ENCODE measurements at places on chromosomes 12 and 14. TPM values are rescaled to one million over a fixed set of nuclear protein-coding genes. Genes with fewer than 3 reads are reported as not detected.

SIX4 gene
- 2.9 TPM for total RNA-seq

APOF gene
- total RNA-seq: not detected

DNA sequence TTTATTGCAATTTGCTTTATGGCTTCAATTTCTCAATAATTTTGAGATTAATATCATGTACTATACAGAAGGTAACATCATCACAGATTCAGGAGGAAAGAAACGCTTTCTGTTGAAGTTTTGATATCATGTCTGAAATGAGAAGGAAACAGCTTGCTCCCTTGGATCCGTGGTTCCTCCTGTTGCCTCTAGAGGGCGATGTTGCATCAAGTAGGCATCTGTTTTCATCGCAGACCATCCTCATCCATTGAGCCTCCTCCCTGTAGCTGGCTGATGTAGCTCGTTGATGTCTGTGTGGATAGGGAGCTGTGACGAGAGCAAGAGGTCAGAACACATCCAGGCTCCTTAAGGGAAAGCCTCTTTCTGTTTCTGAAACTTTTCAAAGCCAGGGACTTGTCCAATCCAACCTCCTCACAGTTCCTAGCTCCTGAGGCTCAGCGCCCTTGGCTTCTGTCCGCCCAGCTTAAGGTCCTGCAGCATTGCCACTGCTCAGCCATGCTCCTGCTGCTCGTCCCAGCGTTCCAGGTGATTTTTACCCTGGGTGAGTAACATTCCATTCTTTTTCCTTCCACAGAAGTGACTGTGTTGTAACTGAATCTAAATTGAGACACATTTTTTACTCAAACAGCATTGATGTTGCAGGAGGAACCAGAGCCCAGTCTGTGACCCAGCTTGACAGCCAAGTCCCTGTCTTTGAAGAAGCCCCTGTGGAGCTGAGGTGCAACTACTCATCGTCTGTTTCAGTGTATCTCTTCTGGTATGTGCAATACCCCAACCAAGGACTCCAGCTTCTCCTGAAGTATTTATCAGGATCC lies 304.8 kb upstream of the OR4E1 start:
- DNase-seq: peak; percentile 51

GRCh38 chr12:56110571-56110970 lies 5.9 kb upstream of the RPL41 start:
- no peak for DNase-seq

DNA sequence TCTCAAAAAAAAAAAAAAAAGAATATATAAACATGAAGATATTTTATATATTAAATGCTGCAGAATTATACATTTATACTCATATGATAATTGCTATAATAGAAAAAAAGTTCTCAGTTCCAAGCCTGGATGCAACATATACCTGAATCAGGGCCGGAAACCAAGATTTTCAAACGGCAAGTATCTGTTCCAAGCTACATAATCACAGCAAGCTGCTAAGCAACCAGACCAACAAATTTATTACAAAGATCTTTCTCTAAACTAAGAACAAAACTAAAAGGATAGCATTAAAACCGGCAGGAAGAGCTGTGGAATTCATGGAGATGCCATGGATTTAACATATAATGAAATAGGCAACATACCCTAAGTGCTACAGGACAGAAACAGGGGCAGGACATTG lies 7.1 kb downstream of the RACGAP1 start:
- no peak for DNase-seq

GRCh38 chr12:22610131-22610530 lies 14.8 kb upstream of the ETNK1 start:
- no peak for DNase-seq

GUCY2C gene
- total RNA-seq: not detected

RNASE1 gene
- total RNA-seq: 694 TPM

DNA sequence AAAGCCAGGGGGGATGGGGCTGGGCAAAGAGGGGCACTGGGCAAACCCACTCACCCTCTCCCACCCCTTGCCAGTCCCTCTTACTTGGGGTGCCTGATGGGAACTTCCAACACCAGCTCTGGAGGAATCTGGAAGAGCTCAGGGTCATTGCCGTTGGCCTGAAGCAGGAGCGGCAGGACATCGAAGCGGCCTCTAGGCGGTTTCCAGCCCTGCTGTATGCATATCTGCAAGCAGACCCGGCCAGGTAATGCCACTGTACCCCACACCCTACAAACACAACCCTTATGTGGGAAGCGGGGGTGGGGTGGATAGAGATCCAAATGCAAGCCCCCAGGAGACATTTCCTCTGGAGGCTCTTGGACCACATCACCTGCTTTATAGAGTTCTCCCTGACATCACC lies 83.6 kb downstream of the NOS1 start:
- no peak for DNase-seq

MYF5 gene
- total RNA-seq: not detected

CMKLR1 gene
- total RNA-seq: 25.6 TPM

DNA sequence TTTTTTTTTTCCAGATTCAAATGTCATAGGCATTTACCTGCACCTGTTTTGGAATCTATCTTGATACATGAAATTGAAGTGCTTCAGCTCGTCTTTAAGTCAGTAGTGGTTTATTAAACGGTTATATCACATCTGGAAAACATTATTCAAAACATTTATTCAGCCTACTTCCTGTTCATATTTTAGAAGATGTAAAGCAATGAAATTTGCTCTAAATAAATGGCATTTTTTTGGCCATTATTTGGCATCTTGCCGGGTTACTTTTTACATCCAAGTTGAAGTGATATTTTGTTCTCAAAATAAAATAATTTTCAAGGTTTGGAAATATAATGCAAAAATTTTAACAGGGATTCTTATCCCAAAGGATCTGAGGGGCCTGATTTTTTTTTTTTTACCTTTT lies 103.1 kb downstream of the EML1 start:
- DNase-seq: no peak

GRCh38 chr12:28223025-28223554 lies 32.8 kb downstream of the CCDC91 start:
- DNase-seq: no peak

DNA sequence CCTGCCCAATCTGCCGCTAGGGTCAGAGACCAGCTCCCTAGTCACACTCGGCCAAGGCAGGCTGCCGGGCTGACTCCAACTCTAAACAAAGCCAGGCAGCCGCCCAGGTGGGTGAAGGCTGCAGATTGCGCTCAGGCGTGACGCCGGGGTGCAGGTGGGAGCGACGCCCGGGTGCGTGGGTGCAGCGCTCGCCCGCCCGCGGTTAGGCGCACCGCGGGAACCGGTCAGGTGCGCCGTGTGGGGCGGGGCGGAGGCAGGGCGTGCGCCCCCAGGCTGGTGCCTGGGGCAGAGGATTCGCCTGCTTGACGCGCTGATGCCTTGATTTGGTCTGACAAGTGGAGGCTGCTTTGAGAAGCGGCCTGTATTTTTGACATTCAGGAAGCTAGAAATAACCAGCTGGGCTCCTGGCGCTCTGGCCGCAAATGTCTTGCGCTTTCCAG lies 126.7 kb upstream of the HIF1A start:
- peak; percentile 65 for DNase-seq

GRCh38 chr12:10957741-10958140 lies 18.7 kb upstream of the TAS2R14 start:
- no peak for DNase-seq

GRCh38 chr14:67940486-67941455 lies 121.2 kb downstream of the RAD51B start:
- DNase-seq: no peak

- DNase-seq: no peak
These were observed 29.7 kb upstream of the PSMA6 start for GRCh38 chr14:35262436-35262835.

GRCh38 chr14:59482541-59483331 lies 1.5 kb downstream of the L3HYPDH start:
- no peak for DNase-seq

DNA sequence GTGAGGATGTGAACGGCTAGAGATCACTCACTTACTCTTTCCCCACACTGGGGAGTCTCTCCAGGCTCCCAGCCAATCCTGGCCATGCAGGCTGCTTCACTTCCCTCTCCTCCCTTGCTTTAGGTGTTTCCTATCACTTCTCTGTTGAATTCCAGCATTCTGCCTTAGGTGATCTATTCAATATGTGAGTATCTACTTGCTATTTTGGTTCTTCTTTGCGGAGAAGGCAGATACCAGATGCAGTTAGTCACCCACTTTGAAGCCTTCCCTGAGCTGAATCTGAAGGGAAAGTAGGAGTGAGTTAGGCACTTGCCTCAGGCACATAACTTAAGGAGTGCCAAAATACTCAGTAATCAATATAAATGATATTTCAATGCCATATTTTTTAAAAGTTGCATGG lies 36.0 kb upstream of the FAR2 start:
- DNase-seq: no peak

DNA sequence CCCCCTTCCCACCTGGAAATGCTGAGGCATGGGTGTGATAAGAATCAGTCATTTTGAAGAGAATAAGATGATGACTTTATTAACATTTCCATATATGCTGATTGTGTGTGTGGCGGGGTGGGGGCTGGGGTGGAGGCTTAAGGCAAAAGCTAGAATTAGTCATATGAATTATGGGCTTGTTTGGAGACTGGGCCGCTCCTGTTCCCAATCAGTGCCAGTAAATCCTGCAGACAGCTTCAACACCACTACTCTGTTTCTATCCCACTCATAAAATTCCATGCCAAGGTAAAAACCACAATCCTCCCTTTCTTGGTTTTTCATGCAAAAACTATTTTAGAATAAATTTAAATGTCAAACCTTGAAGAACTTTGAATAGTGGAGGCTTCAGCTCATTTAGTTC lies 29.9 kb upstream of the SLC38A2 start:
- no peak for DNase-seq

DNA sequence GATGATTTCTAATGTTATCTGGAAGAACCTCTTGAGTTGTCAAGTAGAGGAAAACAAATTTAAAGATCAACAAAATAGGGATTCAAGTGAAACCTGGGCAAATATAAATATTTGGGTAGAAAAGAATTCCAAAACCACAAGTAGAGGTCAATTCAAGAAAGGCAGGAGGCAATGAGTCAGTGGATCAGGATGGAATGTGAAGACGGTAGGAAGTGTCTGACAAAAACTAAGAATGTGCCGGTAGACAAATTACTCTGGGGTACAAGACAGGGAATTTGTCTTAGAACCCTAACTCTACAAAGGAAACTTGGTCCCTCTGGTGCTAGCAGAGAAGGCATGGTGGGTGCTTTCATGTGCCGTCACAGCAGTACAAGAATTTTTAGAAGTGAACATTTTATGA lies 13.6 kb downstream of the ABCD2 start:
- no peak for DNase-seq

GRCh38 chr14:101982621-101983020 lies 18.2 kb downstream of the DYNC1H1 start:
- DNase-seq: no peak

Data from lower lobe of right lung (tissue), 2 donors.